ENCODE measurements at places on chromosomes 6 and 20. TPM values are rescaled to one million over a fixed set of nuclear protein-coding genes. Genes with fewer than 3 reads are reported as not detected.

DNA sequence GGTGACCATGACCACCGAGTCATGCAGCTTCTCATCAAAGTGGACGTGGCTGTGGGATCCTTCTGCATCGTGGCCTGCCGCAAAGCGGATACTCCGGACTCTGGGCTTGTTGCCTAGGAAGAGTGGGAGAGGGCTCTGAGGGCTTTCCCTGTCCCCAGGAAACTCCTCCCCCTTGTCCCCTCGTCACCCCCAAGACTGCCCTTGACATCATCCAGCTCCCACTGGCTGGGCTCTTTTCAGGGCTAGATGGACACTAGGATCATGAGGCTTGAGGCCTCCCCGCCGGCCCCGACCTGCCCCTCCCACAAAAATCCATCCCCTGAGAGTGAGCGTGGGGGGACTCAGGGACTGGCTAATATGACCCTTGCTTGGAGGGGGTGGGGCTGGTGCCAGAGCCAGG, 9.0 kb downstream of the ADISSP start:
- no peaks in the 10 kb centered on the region for H3K4me1 ChIP-seq
- H3K4me3 ChIP-seq = no peak overlapping the region
- H3K36me3 ChIP-seq = peaks cover 6% of the 10 kb centered on the region
- H3K27ac ChIP-seq = no peak overlapping the region
- no peak for DNase-seq

Gene LPA
- not detected for total RNA-seq

Gene SUMO4
- 0.25 TPM for total RNA-seq

DNA sequence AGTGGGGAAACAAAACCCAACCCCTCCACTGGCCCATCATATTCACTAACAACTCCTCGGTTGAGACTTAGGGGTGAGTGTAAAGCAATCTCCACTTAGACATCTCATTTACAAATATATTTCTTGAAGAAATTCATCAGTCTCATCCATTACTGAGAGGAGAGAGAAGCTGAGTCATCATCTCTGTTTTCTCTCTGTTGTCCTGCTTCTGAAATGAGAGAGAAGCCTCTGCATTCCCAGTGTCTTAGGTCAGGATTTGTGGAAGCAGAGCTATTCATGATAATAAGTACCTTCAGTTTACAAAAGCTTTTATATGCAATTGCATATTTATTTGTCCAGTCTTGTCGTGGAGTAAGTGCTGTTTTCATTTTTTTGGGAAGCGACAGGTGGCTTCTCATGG, 879 bp downstream of the MEP1A start:
- H3K27me3 ChIP-seq = 0 out of 2 replicates have a peak, but pooled peaks cover 3% of the 10 kb centered on the region
- no peak overlapping the region for H3K27ac ChIP-seq
- no peaks in the 10 kb centered on the region for H3K36me3 ChIP-seq
- H3K4me3 ChIP-seq = no peak overlapping the region
- DNase-seq = no peak
